ENCODE measurements at places on chromosomes 2 and 18. TPM values are rescaled to one million over a fixed set of nuclear protein-coding genes. Genes with fewer than 3 reads are reported as not detected.

ERICH2 gene
- total RNA-seq, result 2.4 TPM

VIL1 gene
- 9.0 TPM for total RNA-seq

RAX gene
- not detected for total RNA-seq

ANKRD62 gene
- total RNA-seq, result not detected

SATB2 gene
- total RNA-seq, result 11.2 TPM

TMEM163 gene
- total RNA-seq, result 3.5 TPM

OSBPL6 gene
- 2.3 TPM for total RNA-seq

FSHR gene
- not detected for total RNA-seq

TRAK2 gene
- 24.4 TPM for total RNA-seq

SPC25 gene
- 77.0 TPM for total RNA-seq

HPCAL1 gene
- total RNA-seq, result 34.0 TPM

ANKRD30BL gene
- not detected for total RNA-seq

C1D gene
- 24.7 TPM for total RNA-seq

SCN9A gene
- total RNA-seq, result 6.1 TPM

EEF1B2 gene
- total RNA-seq, result 340 TPM

FBXO48 gene
- total RNA-seq, result 2.4 TPM

- no peaks in the 10 kb centered on the region for H3K36me3 ChIP-seq
- peak; percentile 7 for DNase-seq
- H3K4me1 ChIP-seq, result peaks cover 7% of the 10 kb centered on the region
- H3K4me3 ChIP-seq, result no peak overlapping the region
- peaks cover 41% of the 10 kb centered on the region for H3K27me3 ChIP-seq
Observed at GRCh38 chr2:204019572-204020501, 83.3 kb downstream of the ICOS start.

- H3K4me3 ChIP-seq, result no peak overlapping the region
- H3K27ac ChIP-seq, result no peak overlapping the region
- H3K27me3 ChIP-seq, result no peaks in the 10 kb centered on the region
- peaks cover 6% of the 10 kb centered on the region for H3K4me1 ChIP-seq
- H3K36me3 ChIP-seq, result no peaks in the 10 kb centered on the region
Observed at GRCh38 chr2:170340693-170341068, 162.7 kb downstream of the MYO3B start.

GRCh38 chr2:32632089-32632488 is 4.2 kb downstream of the TTC27 start:
- H3K4me1 ChIP-seq, result peaks cover 10% of the 10 kb centered on the region
- no peak overlapping the region for H3K4me3 ChIP-seq

- H3K27ac ChIP-seq, result no peak overlapping the region
- no peaks in the 10 kb centered on the region for H3K4me1 ChIP-seq
- H3K4me3 ChIP-seq, result no peak overlapping the region
- DNase-seq, result no peak
- H3K36me3 ChIP-seq, result no peaks in the 10 kb centered on the region
- no peaks in the 10 kb centered on the region for H3K27me3 ChIP-seq
Observed at GRCh38 chr2:172278667-172279066, 148.7 kb upstream of the ITGA6 start.

DNA sequence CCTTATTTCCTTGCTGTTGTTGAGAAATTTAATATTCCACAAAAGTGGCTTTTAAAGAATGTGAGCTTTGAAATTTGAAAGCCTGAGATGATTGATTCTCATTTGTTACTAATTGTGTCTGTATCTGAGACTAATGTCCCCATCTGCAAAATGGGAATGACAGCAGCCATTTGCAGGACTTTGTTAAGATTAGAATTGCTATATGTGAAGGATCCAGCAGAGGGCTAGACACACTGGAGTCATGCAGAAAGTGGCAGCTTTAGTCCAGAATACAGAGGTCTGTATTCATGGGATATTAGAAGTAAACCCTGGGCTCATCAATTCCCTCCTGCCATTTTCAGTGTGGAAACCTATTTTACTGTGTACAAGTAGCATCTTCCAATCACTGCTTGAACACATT is 296.5 kb upstream of the GYPC start:
- no peak overlapping the region for H3K27ac ChIP-seq
- H3K4me1 ChIP-seq, result no peaks in the 10 kb centered on the region
- no peaks in the 10 kb centered on the region for H3K36me3 ChIP-seq
- H3K27me3 ChIP-seq, result no peaks in the 10 kb centered on the region

DNA sequence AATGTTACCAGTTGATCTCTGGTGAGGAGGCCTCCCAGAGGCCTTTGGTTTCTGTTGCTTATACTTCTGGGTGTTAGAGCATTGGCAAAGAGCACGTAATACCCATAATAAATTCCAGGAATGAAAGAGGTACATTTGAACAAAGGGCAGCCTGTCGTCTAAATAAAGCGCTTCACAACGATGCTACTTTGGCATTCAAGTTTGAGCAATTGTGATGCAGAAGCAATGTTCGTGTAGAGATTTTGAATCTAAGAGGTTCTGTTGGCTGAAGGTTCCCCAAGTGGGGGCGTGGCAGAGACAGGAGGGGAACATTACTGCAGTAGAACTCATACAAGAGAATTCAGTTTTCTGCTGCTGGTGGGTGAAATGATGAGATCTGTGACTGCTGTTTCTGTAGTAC is 27.8 kb downstream of the ZNF532 start:
- peaks cover 64% of the 10 kb centered on the region for H3K4me1 ChIP-seq
- no peak overlapping the region for H3K4me3 ChIP-seq
- H3K27me3 ChIP-seq, result no peaks in the 10 kb centered on the region
- DNase-seq, result no peak
- no peak overlapping the region for H3K27ac ChIP-seq

DNA sequence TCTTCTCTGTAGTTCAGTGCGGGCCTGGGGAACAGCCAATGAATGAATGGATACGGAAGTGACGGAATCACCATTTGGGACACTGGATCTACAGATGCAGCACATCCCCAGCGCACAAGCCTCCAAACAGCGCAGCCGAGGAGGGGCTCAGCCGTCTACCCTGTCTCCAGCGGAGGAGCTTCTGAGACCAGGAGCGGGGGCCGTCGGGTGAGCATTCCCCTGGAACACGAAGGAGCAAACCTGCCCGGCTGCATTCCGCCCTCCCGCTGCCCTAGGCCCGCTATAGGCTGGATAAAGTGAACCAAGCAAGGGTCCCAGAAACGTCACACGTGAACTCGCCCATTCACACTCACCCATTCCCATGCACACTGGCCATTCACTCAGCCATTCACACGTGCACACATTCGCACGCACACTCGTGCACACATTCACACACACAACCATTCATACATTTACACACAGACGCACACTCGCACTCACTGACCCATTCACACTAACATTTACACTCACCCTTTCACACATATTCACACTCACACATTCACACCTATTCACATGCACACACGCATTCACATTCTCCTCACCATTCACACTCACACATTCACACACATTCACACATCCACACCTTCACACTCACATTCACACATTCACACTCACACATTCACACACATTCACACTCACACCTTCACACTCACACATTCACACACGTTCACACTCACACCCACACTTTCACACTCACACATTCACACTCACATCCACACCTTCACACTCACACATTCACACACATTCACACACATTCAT is 63.4 kb downstream of the BIN1 start:
- H3K27ac ChIP-seq, result no peak overlapping the region
- DNase-seq, result no peak
- no peak overlapping the region for H3K4me3 ChIP-seq
- H3K27me3 ChIP-seq, result peaks cover 2% of the 10 kb centered on the region

DNA sequence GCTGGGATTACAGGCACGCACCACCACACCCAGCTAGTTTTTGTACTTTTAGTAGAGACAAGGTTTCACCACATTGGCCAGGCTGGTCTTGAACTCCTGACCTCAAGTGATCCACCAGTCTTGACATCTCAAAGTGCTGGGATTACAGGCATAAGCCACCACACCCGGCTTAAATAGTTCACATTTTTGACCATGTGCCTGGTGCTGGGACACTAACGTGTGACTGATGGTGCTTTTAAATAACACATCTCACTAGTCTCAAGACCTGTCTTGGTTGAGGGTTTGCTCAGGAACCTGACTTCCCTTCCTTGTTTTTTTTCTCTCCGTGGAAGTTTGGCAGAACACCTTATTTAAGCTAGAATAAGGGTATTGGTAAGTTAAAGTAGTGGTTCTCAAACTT is 8.5 kb downstream of the FMNL2 start:
- no peak overlapping the region for H3K27ac ChIP-seq
- DNase-seq, result no peak
- H3K4me3 ChIP-seq, result no peak overlapping the region
- no peaks in the 10 kb centered on the region for H3K27me3 ChIP-seq
- H3K36me3 ChIP-seq, result no peaks in the 10 kb centered on the region

- peak overlapping the region; percentile 29 for H3K27ac ChIP-seq
- H3K4me3 ChIP-seq, result no peak overlapping the region
- peaks cover 75% of the 10 kb centered on the region for H3K36me3 ChIP-seq
Observed at GRCh38 chr18:686339-687111, 25.9 kb downstream of the ENOSF1 start.

- DNase-seq, result no peak
- no peak overlapping the region for H3K27ac ChIP-seq
- H3K4me3 ChIP-seq, result no peak overlapping the region
- no peaks in the 10 kb centered on the region for H3K27me3 ChIP-seq
Observed at GRCh38 chr2:216780843-216781242, 79.0 kb downstream of the TNP1 start.

DNA sequence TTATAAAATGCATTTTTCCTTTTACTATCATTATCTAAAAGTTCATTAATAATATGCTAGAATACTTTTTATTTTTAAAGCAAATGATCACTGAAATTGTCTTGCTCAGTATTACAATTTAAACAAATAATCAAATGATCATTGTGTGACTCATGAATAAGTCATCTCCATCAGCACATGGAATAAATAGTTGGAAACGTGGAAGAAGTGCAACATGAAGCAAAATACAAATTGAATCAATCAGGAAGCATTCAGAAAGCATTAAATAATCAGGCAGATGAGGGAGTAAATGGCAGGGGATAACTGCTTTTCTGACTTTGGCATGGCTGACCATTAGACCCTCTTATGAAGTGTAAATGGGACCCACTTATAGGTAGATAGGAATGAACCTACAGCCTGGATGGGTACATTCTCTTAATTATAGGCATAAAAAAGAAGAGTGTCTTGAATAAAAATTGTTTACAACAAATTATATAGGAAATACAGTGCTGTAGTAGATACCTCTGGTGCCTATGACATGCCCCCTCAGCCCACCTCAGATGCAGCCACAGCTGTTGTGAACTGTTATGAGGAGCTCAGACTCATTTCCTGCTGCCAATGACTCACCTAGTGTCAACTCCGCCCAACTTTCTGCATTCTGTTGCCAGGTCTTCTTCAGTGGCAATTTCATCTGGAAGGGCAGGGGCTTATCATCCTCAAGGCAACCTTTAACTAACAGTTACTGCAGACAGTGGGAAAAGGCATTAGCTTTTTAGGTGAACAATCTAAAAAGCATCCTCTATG is 936.0 kb downstream of the TRIB2 start:
- peaks cover 17% of the 10 kb centered on the region for H3K4me1 ChIP-seq
- H3K36me3 ChIP-seq, result peaks cover 5% of the 10 kb centered on the region
- peak; percentile 20 for DNase-seq
- H3K27me3 ChIP-seq, result no peaks in the 10 kb centered on the region
- H3K4me3 ChIP-seq, result no peak overlapping the region
- no peak overlapping the region for H3K27ac ChIP-seq

DNA sequence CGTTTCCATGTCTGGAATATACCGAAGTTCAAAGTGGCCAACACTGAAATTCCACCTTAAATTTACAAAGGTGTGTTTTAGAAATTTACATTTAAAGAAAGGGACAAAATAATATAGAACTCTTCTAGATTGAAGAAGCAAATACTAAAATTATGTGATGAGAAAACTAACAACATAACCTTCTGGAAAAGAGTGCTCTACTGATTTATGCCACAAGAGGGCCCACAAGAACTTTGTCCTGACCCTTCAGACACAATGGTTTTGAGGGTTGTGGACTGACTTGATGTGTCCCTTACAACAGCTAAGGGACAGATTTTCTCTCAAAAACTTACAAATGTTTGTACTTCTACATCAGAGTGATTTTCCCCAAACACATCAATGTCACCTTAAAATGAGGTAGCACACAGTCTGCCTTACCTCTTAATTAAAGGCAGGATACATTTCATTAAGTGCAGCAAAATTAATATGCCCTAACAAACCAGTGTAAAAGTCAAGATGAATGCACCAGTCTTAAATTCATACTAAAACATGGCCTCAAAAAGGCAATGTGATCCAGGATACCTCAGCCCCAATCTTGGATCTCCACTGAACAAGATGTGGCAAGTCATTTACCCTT is 36.2 kb downstream of the EIF2AK3 start:
- no peak overlapping the region for H3K4me3 ChIP-seq
- DNase-seq, result peak; percentile 59
- no peak overlapping the region for H3K27ac ChIP-seq
- no peaks in the 10 kb centered on the region for H3K4me1 ChIP-seq
- peaks cover 4% of the 10 kb centered on the region for H3K36me3 ChIP-seq

DNA sequence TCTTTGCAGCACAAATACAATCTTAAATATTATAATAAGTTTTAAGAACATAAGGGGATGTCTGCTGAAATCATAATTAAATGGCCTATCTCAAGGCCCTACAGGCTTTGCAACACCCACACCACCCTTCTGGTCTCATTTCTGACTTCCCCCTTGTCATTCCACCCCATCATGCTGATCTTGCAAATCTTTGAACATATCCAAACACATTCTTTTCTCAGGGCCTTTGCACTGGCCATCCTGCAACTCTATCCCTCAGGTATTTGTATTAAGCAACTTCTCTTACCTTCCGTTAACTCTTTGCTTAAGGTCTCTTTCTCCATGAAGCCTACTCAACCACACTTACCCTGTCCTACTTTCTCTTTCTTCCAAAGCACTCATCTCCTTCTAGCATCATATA is 51.8 kb upstream of the CCDC150 start:
- H3K4me1 ChIP-seq, result peaks cover 8% of the 10 kb centered on the region
- no peak overlapping the region for H3K27ac ChIP-seq
- no peak overlapping the region for H3K4me3 ChIP-seq
- H3K36me3 ChIP-seq, result peaks cover 4% of the 10 kb centered on the region
- no peaks in the 10 kb centered on the region for H3K27me3 ChIP-seq

GRCh38 chr2:21279525-21279924 is 155.8 kb downstream of the TDRD15 start:
- DNase-seq, result no peak
- H3K36me3 ChIP-seq, result no peaks in the 10 kb centered on the region
- peaks cover 76% of the 10 kb centered on the region for H3K27me3 ChIP-seq
- H3K27ac ChIP-seq, result no peak overlapping the region
- no peaks in the 10 kb centered on the region for H3K4me1 ChIP-seq
- no peak overlapping the region for H3K4me3 ChIP-seq
